ENCODE measurements at places on chromosomes 7 and 10.
A peak's percentile ranks its signal among the peaks of the same experiment; 100 is the strongest.

DNA sequence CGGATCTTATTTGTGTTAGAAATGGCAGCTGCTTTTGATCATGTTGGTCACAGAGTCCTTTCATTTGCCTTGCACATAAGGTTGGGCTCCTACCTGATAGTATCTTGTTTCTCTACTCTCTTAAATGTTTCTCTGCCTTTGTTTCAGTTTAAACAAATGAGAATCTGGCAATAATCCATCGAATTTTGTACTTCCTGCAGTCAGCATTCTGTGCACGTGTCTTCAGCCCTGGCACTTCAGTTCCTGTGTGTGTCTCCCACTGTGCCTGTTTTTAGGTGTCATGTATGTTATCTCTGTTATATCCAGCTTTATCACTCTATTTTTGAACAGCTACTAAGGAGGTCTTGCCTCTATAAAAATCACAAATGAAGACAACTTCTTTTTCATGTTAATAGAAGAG lies 28.4 kb upstream of the PTER start:
- no peak for DNase-seq

- peak; percentile 8 for DNase-seq
These were observed 303.1 kb upstream of the NPSR1 start for GRCh38 chr7:34354899-34355298.

GRCh38 chr7:119594956-119595355 lies 678.0 kb upstream of the KCND2 start:
- peak; percentile 22 for DNase-seq

DNA sequence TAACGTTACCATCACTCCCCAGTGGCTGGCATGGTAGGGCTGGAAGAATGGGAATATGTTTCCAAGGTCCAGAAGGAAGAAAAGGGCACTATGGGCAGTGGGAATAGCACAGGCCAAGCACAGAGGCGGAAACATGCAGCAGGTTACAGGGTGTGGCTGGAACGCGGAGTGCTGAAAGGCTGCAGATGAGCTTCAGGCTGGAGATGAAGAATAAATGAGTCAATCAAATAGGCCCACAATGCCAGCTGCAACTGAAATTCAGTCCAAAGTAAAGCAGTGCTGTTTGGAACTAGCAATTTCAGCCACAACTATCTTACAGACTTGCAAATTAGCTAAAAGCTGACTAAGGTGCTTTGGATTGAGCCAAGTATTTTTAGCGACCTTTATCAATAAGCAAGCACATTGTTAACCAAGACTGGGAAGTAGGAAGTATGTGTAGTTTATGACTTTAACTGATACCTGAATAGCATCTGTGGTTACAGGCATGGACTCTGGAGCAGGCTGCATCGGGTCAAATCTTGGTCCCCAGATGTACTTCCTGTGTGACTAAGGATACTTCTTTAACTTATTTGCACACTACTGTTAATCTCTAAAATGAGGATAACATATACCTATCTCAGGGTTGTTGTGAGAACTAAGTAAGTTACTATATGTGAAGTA lies 77.5 kb upstream of the CTTNBP2 start:
- no peak for DNase-seq

GRCh38 chr10:50251394-50251793 lies at the start of gene ASAH2:
ASAH2 (minus strand) TSS chr10:50251516; CDS start chr10:50248610, 2,906 bp downstream.
- DNase-seq: no peak

- no peak for DNase-seq
These were observed 10.4 kb upstream of the NACAD start for GRCh38 chr7:45098983-45099839.

- no peak for DNase-seq
These were observed 187.8 kb downstream of the GNAT3 start for GRCh38 chr7:80324032-80324431.

DNA sequence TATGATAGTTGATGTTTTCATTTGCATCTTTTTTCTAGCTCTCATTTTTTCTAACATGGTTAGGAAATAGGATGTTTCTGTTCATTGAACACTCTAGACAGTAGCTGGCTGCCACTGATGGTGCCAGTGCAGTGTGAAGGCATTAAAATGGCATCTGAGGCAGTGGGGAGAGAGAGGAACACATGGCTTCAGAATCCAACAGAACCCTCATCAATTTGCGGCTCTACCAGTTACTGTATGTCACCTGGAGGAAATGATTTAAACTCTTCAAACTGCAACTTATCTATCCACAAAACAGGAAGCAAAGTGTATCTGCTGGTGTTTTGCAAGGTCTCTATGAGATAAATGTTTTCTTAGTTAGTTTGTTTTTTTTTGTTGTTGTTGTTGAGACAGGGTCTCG lies 305.2 kb upstream of the PRKCQ start:
- DNase-seq: no peak

DNA sequence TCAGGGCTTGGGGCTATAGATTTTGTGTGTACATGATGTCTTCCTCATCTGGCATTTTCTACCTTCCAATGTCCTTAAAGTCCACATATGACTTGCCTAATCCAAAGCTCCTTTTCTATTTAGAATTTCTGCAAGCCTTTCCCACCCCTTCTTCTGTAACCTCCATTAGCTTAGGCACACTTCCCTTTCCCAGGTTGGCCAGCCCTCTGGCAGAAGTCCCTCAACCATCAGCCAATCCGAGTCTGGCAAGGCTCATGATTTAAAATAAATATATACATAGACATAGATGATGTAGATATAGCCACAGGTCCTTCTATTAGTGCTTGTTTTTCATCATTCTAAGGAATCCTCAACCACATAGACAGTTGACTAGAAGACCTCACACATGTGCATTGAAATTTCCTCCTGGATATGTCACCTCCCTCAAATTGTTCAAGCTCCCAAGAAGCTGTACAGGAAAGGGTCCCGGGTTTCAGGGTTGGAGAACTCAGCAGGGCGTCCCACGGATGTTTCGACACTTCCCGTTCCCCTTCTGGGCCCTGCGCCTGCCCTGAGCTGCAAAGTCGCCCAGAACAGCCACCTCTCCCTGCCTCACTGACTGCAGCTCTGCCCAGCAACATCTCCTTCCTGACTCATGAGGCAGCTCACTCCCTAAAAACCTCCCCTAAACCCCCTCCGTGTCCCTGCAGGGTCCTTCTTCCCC lies 20.4 kb upstream of the PIK3AP1 start:
- no peak for DNase-seq

DNA sequence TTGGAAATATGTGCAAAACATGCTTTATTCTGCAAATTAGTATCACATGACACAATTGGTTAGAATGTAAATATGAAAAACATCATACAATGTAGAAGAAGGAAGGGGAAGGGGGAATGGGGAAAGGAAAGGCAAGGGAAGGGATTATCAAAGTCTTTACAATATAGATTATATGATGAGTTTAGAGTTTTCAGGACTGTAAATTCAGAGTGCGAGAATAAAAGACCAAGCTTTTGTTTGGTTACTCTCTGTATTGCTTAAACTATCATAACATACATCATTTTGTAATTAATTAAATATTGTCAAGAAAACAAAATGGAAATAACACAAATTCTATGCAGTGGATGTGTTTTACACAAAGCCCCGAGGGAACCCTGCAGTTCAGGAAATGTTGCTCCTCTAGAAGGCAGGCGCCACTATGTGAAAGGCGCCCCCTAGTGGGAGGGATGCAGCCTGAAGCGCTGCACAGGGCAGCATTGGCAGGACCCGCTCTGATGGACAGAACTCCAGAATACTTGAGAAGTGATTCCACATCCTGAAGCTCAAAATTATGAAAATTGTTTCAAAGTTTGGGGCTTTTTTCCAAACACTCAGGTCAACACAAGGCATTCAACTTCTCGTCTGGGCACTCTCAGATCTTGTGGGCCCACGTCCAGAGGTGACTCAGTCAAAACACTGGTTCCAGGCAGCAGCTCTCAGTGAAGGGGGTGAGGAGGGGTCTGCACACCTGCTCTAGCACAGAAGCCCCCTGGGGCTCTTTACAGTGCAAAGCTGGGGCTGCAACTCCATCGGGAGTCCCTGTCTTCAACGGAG lies 31.6 kb upstream of the TMEM254 start:
- peak; percentile 50 for DNase-seq

- no peak for DNase-seq
These were observed 431.4 kb downstream of the SDK1 start for GRCh38 chr7:3732395-3733005.

DNA sequence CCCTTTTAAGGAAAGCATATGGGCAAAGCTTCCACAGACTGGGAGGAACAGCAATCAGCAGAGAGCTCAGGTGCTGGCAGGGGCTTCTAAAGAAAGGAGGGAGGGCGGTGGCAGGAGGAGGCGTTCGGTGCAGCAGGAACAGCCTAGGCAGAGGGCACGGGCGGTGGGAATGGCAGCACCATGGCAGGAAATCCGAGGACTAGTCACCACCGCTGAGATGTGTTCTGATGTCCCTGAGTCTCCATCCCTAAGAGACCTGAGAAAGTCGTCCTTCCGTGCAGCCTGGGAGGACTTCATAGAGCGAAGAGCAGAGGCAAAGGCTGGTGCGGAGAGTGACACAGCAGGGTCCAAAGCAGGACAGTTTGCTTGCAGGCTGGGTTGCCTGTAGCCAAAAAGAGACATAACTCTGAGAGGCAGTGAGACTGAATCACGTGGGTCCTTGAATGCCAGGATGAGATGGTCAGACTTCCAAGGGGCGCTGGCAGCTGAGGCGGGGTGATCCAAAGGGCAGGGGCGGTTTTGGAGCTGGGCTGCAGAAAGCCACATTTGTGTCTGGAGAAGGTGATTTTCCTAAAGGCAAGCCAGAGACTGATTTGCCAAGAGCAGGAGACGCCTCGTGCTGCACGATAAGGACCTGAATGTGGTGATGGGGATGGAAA lies 35.8 kb upstream of the GRID1 start:
- peak; percentile 20 for DNase-seq

- no peak for DNase-seq
These were observed 3.3 kb downstream of the MAP3K8 start for GRCh38 chr10:30437031-30437841.

DNA sequence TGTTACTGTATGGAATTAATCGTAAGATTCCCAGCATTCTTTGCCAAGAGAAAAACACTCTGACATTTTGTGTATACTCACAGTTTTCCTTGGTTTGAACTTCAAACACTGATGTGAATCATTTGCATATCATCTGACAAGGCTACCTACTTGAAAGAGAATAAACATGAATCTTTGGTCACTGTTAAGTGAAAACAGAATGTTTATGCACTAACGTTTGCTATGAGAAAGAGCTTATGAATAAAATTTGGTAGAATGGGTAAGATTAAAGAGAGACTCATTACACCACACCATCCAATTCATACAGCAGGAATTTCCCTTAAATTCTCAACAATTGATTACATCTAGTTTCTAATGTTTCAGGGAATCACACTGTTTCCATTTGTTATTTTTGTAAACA lies 46.6 kb downstream of the MACC1 start:
- no peak for DNase-seq

- DNase-seq: no peak
These were observed 258.2 kb downstream of the SDK1 start for GRCh38 chr7:3559278-3559677.
